NCI-H460 (cell line): ENCODE measurements at places on chromosomes 5 and 9.
A peak's percentile ranks its signal among the peaks of the same experiment; 100 is the strongest.

- DNase-seq = no peak
Observed at GRCh38 chr9:121225240-121225639, 23.6 kb upstream of the RAB14 start.

- no peak for DNase-seq
Observed at GRCh38 chr9:5566054-5566618, 55.8 kb downstream of the PDCD1LG2 start.

DNA sequence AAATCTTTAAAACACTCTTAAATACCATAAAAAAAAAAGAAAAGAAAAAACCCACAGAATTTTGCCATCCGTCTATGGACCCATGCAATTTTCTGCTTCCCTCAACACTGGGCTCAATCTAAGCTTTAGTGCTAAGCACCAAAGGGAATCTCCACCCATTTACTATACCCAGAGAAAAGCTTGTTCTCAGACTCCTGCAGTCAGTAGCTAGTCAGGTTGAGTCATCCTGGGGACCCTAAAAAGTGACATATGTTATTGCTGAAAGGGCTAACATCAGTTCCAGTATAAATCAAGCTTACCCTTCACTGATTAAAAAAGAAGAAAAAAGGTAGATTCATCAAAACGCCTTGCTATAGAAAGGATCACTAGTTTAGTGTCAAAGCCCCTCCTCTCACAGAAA, 177.6 kb downstream of the MUSK start:
- DNase-seq = no peak

DNA sequence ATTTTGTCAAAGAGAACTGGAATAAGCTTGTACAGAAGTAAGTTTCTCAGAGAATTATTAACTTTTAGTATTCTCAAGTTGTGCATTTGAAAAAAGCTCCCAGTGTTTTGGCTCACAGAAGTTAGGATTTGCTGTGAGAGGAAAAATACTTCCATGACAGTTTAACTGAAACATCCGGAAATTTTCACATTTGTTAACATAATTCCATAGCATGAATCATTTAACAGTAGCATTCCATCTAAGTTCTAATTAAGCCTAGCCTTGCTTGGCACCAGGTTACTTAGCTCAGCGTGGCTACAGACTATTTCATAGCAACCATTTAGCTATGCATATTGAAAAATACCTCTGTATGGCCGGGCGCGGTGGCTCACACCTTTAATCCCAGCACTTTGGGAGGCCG, 90.8 kb downstream of the LNPEP start:
- DNase-seq = no peak

DNA sequence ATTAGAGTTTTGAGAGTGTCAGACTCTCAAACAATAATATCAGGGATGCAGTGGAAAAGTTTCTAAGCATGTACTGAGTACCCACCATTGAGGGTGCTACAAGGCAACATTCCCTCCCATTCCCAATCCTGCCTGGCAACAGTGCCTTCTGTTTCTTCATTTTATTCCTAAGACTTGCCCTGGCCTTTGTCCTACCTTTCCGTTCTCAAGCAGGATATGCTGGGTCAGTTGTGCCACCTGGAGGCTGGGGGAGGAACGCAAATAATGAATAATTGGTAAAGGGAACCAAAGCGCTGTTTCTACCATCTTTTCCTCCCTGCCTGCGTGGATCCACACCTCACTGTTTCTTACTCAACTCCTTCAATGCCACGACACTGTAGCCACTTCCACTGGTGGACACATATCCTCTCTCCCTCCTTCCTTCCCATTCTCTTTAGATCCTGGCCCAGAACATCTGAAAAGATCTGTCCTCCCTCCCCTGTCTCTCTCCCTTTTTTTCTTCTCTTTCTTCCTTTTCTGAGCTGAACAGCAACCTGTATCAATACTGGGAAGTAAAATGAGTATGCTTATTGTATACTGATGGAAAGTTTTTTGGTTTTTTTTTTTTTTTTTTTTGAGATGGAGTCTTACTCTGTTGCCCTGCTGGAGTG, 149.5 kb downstream of the C9orf152 start:
- DNase-seq = peak; percentile 50

- no peak for DNase-seq
Observed at GRCh38 chr5:5951953-5952352, 426.4 kb downstream of the MED10 start.

GRCh38 chr5:179260324-179261070, 84.8 kb downstream of the ADAMTS2 start:
- no peak for DNase-seq

DNA sequence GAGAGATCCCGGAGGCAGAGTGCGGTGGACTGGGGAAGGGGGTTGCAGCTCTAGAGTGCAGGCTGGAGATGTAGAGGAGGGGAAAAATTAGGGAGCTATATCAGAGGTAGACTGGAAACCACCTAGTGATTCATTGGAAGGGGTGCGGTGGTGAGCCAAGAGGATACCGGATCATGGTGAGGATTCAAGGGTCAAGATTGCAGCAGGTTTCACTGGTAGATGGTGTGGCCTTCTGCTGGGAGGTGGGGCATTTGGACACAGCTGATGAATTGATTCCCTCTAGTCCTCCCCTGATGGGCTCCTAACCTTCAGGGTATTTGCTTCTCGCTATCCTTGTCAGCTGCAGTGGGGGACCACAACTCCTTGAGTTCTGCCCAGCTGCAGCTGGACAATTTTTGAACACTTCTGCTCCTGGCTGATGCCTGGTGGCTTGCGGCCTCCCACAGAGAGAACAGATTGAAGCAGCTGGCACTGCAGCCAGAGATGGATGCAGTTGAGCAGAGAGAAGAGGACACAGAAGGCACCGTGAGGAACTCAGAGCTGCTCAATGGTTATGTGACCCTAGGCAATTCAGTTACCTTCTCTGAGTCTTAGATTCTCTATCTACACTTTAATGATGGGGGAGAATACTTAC, 134.4 kb upstream of the ABCA1 start:
- DNase-seq = no peak

- no peak for DNase-seq
Observed at GRCh38 chr5:141787376-141787775, 90.8 kb downstream of the PCDH1 start.

- DNase-seq = no peak
Observed at GRCh38 chr5:152542741-152543140, 137.7 kb upstream of the NMUR2 start.

- no peak for DNase-seq
Observed at GRCh38 chr5:133353741-133354140, 258.6 kb downstream of the FSTL4 start.

- no peak for DNase-seq
Observed at GRCh38 chr9:94511134-94511954, 43.5 kb upstream of the PCAT7 start.

DNA sequence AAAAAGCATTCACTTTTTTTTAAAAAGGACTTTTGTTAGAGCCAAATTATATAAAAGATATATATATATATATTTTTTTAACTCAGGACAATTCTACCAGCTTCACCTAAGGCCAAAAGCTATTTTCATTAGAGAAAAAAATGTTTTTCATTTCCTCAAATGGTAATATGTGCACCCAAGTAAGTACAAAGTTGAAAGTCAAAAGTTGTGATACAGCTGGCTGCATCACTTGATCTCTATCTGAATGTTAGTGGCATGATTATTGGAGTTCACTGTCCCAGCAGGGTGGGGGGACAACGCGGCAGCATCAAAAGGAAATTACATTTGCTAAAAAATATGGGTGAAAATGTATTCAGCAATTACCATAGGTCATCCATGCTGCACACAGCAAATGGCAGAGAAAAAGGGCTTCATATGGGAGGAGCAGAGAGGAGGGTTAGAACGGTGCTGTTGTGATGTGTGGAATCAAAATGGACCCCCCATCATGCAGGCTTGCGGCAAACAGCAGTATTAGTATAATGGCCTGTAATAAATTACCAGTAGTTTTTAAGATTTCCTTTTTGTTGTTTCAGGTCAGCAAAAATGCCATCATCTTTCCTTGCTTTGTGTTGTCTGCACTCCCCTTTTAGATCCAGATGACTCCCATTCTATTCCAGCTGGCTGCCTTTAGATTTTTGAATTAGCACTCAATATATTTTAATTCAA, 253.7 kb downstream of the MAT2B start:
- no peak for DNase-seq

DNA sequence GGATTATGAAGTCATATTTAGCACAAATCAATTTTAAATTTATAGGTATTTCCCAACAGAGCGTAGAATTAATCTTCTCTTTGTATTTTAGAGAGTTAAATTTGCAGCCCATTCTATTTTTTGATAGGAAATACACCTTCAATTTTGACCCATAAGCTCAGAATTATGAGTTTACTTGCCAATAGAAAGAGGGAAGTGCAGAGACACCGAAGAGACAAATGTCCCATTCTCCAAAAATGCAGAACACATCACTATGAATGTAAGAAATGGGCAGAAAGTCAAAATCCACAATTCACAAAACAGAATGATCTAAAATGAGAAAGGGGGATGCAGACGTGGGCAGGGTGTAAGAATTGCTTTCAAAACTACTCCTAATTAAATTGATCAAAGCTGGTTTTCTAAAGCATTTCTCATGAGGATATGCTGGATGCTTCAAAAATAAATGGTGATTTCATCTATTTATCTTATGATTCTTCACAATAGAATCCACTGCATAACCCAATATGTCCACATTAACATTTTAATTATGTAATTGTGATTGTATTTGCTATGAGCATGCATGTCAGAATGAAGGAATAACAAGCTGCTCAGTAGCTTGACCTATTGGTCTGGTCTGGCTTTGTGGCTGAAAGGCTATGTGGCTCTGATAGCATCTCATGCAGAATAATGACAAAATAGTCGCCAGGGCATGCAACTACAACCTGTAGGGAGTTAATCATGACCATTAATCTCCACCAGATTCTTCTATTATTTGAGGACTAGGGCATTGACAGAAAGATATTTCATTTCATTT, 550.1 kb upstream of the CDH18 start:
- DNase-seq = no peak

DNA sequence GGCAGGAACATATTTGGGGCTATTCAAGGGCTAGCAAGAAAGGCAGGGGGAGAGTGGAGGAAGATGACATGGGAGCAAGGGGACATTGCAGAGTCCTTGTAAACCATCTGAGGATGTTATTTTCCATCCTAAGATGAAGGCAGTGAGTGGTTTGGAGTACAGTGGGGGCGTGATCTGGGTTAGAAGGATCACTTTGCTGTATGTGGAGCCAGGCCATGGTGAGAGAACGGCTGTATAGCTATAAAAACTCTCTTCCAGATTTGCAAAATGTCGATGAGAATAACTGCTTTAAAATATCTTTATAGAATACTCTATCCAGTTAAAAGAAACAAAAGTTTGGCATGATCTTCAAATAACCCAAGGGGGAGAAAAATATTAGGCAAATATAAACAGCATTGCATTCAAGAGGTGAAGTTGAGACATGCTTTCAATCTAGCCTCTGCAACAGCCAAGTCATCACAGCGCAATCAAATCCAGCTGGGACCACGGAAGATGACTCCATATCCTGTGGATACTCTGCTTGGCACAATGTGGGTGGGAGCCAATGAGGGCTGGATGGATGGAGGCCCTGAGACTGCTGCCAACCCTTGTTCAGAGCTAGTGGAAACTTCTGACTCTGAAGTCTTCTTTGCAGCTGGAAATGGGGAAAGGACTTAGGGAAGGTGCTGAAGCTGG, 111.5 kb upstream of the BASP1 start:
- no peak for DNase-seq

DNA sequence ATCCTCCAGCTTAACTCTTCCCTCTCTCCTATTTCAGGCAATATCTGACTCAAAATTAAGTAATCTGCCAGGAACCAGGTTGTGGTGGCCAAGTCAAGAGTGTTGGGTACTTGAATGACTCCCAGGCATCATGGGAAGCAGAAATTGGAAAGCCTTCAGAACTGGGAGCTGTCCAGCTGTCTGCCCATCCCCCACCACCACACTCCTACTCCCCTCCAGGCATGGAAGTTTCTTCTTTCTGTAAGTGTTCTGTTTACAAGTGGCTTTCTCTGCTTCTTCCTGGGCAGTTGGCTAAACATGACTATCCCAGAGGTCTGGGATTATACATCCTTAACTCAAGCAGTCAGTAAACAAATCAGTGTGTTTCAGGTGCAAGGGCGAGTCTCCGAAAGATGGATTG, 14.6 kb upstream of the PBX3 start:
- no peak for DNase-seq

DNA sequence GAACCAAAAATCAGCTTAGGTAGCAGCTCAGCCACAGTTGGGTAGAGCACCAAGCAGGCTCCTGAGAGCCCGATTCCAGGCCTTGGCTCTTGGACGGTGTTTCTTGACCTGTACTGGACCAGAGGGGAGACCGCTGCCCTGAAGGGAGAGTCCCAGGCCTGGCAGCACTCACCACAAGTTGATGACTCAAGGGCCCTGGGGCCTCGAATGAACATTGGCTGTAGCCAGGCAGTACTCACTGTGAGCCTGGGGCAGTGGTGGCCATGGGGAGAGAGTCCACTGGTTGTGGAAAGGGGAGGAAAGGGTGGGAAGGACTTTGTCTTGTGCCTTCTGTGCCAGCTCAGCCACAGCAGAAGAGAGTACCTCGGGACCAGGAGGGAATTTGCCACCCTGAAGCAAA, 166.1 kb downstream of the EDIL3 start:
- DNase-seq = no peak

DNA sequence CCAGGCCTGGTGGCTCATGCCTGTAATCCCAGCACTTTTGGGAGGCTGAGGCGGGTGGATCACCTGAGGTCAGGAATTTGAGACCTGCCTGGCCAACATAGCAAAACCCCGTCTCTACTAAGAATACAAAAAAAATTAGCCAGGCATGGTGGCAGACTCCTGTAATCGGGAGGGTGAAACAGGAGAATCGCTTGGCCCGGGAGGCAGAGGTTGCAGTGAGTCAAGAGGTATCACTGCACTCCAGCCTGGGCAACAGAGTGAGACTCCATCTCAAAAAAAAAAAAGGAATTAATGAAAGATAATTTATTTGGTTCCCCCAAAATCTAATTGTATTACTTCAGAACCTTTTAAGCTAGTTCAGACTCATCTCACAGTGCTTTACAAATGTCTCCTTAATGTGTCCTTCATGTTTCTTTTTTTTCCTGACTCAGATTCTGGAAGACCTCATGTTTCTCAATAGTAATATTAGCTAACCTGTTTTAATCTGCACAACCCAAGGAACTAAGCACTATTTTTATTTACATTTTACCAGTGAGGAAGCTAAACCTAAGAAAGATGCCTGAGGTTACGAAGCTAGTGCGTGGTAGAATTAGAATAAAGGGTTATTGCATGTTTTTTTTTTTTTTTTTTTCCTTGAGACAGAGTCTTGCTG, 15.1 kb downstream of the FAF2 start:
- no peak for DNase-seq

DNA sequence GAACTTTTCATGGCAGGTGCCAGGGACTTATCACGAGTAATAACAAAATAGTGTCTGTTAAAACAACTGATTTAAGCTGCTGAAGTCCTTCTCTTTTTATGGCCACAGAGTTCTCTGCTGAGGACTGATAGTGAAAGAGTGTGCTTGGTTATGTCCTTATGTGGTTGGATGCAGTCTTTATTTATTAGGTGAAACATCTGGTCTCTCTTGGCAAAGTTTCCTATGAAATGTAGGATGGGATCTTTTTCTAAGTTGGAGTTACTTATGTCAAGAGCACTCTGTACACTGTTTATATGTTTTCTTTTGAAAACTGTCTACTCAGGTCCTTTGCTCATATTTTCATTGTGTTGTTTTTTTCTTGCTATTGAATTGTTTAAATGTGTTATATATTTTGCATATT, 1816.1 kb upstream of the C9orf72 start:
- no peak for DNase-seq

- DNase-seq = peak; percentile 11
Observed at GRCh38 chr9:120583958-120584369, 4.0 kb upstream of the CDK5RAP2 start.

GRCh38 chr5:14157493-14157782, 14.3 kb downstream of the TRIO start:
- DNase-seq = no peak

GRCh38 chr9:98808411-98808815, 943 bp downstream of the GALNT12 start:
- DNase-seq = no peak
